ENCODE measurements at places on chromosomes 13 and 19.
A peak's percentile ranks its signal among the peaks of the same experiment; 100 is the strongest.

GRCh38 chr19:11463391-11463790, 17.5 kb downstream of the ELAVL3 start:
- DNase-seq: no peak

- DNase-seq: no peak
Measured at GRCh38 chr13:36130552-36131221, 495 bp downstream of the DCLK1 start.

GRCh38 chr19:40165362-40165937, 25.8 kb upstream of the MAP3K10 start:
- DNase-seq: peak; percentile 84

GRCh38 chr13:102702965-102703725, 8.3 kb upstream of the METTL21C start:
- DNase-seq: no peak

- no peak for DNase-seq
Measured at GRCh38 chr13:54768214-54768613, 1739.6 kb downstream of the OLFM4 start.

DNA sequence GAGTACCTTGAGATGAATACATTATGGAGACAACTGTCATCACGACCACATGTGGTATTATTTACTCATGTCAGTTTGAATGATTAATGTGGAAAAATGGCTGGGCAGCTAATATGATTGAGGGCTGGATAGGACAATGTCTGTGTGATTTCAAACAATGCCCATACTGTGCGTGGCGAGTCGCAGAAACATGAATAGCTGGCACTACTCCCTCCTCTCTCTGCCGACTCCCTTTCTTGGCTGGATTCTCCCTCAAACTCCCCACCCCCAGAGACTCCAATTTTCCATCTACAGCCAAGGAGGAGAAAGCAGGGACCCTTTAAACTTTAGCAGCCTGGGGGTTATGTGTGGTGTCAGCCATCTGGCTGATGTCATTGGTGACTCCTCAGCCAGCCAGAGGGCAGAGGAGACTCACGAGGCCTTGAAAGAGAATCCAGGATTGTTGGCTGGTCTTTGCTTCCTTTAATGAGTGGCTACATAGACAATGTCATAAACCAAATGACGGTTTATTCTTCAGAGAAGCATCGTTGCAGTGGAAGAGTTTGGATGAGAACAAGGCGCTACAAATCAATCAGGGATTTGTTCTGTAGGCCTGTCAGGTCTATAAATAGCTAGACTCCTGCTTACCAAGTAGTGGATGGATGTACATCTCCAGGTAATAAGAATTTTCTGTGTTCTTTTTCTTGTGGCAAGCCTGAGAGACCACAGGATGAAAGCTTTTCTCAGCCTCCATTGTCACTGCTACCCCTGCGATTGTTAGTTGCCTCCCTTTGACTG, 165.6 kb downstream of the DLEU7 start:
- no peak for DNase-seq

DNA sequence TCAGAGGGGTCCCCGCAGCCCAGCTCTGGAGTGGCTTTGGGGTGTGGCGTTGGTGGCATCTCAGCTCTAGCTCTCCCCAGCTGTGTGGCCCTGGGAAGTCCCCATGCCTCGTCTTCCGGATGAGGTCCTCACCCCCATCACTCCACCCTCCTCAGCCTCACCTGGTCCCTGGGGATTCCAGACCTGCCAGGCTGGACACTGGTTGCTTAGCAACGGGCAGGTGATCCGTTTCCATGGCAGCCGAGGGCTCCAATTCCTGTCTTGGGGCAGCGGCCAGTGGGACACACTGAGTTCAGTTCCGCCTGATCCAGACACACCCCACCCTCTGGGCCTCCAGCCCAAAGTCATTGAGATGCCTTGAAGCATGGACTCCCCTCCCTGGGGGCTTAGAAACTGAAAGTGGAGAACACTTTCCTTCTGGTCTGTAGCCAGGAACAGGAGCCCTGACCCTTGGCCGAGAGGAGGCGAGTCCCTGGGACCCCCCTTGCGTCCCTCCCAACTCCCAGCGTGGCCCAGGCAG, 7.7 kb upstream of the MISP start:
- no peak for DNase-seq

- DNase-seq: no peak
Measured at GRCh38 chr13:110445183-110445582, 116.3 kb downstream of the RAB20 start.

DNA sequence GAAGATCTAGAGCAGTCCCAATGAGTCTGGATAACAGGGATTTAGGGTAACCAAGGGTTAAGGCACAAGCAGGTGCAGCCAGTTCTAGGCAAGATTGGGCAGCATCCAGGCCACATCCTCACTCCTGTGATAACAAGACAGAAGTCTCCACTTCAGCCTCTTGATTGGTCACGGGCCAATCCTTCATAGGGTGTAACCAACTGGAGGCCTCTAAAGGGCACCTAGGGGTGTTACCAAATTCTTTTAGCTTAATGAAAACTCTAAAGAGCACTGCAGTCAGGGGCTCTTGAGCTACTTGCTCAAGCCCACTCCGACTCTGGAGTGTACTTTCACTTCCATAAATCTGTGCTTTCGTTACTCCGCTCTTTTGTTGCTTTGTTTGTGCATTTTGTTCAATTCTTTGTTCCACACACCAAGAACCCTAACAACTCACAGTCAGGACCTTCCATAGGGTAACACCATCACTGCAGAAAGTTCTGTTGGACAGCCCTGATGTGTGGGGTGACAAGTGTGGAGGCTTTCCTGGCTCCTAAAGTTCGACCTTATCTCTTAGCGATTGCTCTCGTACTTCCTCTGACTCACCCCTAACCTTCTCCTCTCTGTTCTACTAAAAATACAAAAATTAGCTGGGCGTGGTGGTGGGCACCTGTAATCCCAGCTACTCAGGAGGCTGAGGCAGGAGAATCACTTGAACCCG, 36.1 kb downstream of the ZSWIM9 start:
- no peak for DNase-seq

- DNase-seq: no peak
Measured at GRCh38 chr19:41861116-41861768, 1.2 kb downstream of the RPS19 start.

- peak; percentile 33 for DNase-seq
Measured at GRCh38 chr13:109154966-109155761, 525.8 kb downstream of the MYO16 start.

- no peak for DNase-seq
Measured at GRCh38 chr13:24146961-24147569, 13.5 kb upstream of the SPATA13 start.

- no peak for DNase-seq
Measured at GRCh38 chr13:40534456-40534855, 132.0 kb downstream of the FOXO1 start.

GRCh38 chr13:40440990-40441820, 225.2 kb downstream of the FOXO1 start:
- peak; percentile 7 for DNase-seq

- DNase-seq: no peak
Measured at GRCh38 chr13:60273971-60274527, 110.3 kb upstream of the DIAPH3 start.

- no peak for DNase-seq
Measured at GRCh38 chr19:34540811-34541557, 59.4 kb downstream of the WTIP start.

DNA sequence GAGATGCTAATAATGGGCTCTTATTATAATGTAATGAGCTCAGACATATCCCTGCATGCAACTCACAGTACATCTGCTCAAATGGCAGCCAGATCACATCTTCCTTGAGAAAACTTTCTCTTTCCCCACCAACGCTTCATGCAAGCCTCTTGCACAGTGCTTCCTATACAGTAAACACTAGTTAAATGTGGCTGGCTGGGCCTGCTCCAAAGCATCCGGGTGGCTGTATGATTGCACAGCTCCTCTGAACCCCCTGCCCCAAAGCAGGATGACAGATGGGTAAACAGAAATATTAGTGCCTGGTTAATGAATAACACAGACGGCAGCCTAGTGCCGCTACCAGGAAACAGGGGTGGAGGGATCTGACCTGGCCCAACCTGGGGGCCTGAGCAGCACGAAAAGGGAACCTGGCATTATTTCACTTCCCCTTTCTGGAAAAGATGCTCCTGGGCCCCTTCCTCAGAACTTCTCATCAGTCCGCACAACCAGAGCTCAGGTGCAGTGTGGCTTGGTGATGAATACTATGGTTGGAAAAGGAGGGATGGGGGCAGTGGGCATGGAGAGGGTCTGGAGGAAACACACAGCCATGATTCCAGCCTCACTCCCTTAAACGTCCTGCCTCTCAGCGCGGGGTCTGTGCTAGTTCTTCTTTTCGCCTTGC, 10.8 kb downstream of the FFAR2 start:
- no peak for DNase-seq

- DNase-seq: no peak
Measured at GRCh38 chr13:38418286-38418685, 68.6 kb downstream of the UFM1 start.

DNA sequence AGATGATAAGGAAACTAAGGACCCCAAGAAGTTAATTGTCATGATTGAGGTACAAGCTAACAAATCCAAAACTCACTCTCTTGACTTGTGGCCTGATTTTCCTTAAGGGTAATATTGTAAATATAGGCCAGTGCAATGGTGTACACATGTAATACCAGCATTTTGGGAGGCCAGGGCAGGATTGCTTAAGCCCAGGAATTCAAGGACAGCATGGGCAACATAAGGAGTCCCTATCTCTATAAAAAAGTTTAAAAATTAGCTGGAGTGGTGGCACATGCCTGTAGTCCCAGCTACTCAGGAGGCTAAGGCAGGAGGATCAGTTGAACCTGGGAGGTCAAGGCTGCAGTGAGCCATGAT, 28.7 kb upstream of the GARRE1 start:
- DNase-seq: no peak

DNA sequence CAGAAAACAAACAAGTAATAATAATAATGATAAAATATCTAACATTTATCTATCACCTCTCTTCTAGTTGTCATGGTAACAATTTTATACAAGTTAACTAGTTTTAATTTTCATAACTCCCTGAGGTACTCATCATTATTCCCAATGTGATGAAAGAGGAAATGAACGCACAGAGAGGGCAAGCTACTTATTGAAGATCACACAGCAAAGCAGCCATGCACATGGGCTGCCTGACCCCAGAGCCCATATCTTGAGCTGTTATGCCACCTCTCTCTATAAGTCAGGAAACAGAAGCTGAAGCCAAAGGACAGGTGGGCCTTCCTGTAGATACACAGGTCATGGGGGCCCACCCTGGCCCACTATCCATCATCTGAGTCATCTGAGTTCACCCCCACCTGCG, 4.9 kb upstream of the KLK4 start:
- DNase-seq: no peak

GRCh38 chr13:107834717-107835116, 380.6 kb downstream of the LIG4 start:
- no peak for DNase-seq

DNA sequence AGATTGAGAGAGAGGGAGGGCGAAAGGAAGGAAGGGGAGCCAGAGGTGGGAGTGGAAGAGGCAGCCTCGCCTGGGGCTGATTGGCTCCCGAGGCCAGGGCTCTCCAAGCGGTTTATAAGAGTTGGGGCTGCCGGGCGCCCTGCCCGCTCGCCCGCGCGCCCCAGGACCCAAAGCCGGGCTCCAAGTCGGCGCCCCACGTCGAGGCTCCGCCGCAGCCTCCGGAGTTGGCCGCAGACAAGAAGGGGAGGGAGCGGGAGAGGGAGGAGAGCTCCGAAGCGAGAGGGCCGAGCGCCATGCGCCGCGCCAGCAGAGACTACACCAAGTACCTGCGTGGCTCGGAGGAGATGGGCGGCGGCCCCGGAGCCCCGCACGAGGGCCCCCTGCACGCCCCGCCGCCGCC, at the start of gene TNFSF11:
TNFSF11 (plus strand) TSS at position 142 of the 400 bp plus-strand sequence; CDS start at position 294, 152 bp downstream.
- no peak for DNase-seq

- DNase-seq: peak; percentile 31
Measured at GRCh38 chr19:40139533-40140287, 49.0 kb upstream of the ZNF780A start.

DNA sequence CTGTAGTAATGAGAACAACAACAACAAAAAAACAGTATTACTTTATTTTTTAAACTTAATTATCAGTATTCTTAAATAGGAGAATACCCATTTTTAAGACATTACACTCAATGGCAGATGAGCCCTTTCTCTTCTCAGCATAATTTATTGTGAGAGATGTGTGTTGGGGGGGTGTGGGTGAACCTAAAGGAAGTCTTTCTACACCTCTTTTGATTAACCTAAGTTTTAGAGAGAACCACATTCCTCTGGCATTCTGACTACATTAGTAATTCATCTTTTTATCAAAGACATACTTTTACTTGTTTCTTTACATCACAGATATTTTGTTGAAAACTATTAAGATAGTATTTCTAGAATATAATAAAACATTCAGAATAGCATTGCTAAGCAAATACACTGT, 890.9 kb downstream of the PCDH9 start:
- DNase-seq: no peak

Data from H54 (cell line).